ENCODE measurements at places on chromosomes 2 and 18.
A peak's percentile ranks its signal among the peaks of the same experiment; 100 is the strongest.

GRCh38 chr2:188326669-188327301, 35.1 kb downstream of the GULP1 start:
- peak; percentile 11 for DNase-seq

DNA sequence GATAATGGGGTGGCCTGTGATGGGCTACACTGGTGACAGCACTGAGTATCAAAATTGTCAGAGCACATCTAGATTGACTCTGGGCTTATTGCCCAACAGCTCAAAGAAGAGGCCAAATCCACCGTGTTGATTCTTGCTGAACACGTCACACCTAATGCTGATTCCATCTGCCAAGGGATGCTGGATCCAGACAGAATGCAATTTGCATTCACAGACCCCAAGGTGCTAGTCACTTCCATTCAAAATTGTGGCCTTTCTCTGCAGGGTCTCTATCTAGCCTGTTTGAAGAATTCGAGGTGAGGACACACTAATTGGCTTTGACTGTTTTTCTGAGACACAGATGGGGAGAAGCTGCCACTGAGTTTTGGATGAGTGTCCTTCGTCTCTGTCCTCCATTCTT, 13.5 kb upstream of the GPR39 start:
- no peak for DNase-seq

- DNase-seq, result no peak
These were observed 99.7 kb upstream of the KLHL29 start for GRCh38 chr2:23285091-23285800.

- DNase-seq, result no peak
These were observed 144.1 kb downstream of the NCOA1 start for GRCh38 chr2:24635181-24635580.

GRCh38 chr2:77566131-77566530, 44.0 kb upstream of the LRRTM4 start:
- DNase-seq, result no peak

GRCh38 chr2:113053666-113054065, 999 bp upstream of the IL36B start:
- no peak for DNase-seq

DNA sequence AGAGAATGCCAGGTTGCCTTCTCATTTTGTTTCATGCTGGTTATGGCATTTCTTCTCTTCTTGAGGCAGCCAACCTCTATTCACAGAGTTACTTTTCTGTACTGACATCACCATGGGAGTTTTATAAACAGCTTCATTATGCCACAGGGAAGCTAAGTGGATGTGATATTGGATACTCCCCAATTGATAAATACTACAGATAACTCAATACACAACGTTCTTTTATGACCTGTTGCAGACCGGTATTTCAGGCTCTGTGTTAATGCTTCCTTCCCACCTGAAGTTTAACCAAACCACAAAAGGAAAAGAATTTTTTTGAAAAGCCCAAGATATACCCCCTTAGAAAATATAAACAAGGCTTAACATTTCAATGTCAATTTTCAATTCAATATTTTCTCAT, 258.3 kb upstream of the SOX11 start:
- DNase-seq, result no peak

DNA sequence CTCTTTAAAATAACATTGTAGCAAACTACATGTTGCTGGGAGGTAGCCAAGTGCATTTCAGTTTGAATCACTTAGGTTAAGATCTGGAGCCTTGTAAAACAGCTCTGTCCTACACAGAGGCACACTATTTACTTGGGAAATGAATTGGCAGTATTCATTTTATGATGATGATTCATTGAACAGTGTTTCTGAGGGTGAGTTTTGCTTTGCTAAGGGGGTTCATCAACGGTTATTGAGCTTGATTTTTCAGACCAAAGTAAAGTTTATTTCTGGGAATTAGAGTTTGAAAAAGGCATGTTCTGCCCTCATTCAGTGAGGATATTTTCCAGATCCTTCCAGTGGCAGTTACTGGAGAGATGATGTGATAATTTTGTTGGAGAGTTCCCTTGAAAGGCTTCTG, 55.6 kb downstream of the CCDC85A start:
- DNase-seq, result no peak

DNA sequence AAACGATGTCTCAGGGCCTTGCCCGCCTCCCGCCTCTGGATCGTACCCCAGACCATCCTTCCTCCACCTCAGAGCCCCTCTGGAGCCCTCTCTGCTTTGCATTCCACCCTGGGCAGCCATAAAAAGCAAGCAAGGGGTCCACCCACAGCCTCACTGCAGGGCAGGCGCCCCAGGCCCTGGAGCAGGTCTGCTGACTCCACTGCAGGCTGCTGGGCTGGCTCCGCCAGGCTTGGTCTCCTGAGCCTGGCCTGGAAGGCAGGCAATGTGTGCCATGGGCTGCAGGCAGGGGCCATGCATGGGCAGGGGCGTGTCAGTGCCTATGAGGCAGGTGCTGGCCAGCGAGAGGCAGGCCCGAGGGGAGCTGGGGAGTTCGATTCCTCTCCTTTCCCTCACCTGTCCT, 186.0 kb downstream of the ANKRD30B start:
- no peak for DNase-seq

DNA sequence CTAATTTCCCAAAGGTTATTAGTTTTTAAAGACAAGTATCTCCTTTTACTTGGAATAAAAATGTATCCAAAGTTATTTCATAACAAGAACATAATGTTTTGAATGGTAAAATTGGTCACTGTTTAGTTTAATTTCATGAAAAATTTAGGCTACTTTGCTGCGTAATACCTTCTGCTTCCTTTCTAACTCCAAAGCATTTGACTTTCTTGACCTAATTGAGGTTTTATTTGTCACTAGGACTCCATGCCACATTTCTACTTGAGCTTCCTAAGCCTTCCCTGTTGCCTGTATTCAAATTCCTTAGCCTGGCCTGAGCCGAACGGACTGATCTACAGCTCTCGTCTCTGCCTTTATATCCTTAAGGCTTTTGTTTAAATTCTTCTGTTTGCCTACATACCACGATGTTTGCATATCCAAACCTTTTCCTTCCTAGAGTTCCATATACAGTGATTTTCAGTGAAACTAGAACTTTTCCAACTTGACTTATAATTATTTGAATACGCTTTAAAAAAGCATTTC, 25.1 kb downstream of the ARMC9 start:
- no peak for DNase-seq

DNA sequence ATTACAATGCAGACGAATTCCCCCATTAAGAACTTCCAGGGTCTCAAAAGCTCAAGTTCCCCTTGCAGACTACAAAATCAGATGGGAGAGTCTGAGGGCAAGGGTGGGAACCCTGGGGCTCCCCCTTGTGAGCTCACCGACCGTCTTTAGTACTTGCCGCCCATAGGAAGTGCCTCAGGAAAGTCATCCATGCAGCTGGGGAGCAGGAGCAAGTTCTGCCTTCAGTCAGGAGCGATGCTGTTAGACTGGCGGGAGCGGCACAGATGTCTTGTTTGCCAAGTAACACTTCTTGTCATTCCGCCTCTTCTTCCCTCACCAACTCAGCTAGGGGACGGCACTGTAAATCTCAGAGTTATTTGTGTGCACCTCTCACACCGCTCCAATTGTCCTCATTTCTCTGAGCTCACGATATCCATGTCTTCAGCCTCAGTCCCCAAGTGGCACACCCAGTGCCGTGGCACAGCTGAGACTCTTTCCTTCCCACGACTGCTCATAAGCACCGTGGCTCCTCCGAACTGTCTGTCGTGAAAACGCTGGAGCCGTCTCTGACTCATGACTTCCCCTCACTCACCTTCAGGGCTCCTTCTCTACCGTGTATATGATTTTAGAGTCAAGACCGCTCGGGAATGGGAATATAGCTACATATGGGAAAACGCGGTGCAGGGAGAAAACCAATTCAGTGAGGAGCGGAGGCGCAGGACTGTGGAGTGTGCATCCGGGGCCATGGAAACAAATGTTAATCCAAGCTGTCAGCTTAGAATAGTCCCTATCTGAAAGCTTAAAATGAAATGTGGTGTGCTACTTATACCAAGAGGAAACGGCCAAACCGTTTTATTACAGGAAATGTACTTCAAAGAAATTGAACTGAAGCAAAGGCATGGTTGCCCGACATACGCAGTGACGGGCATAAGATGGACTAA, 34.0 kb downstream of the UXS1 start:
- DNase-seq, result no peak

DNA sequence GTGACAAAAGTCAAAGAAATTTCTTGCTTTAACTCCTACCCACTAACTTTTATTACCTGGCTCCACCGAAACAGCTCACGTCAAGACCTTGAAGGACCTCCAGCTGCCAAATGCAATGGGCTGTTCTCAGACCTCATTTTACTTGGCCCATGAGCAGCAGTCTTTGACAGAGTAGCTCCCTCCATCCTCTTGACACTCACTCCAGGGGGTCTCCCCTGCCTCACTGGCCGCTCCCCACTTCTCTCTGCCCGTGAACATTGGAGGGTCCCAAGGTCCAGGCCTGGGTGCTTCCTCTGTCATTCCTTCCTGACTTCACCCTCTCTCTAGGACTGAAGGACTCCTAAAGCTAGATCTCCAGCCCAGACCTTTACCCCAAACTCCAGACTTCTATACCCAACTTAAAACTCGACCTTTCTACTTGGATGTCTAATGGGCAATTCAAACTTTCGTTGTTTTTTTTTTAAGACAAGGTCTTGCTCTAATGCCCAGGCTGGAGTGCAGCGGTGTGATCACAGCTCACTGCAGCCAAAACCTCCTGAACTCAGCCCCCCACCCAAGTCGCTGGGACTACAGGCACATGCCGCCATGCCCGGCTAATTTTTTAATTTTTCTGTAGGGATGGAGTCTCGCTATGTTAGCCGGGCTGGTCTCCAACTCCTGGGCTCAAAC, 92.9 kb upstream of the ST3GAL5 start:
- no peak for DNase-seq

GRCh38 chr18:76495435-76496193, 572 bp upstream of the ZNF516 start:
- DNase-seq, result no peak

GRCh38 chr2:239465017-239466001, 64.5 kb upstream of the HDAC4 start:
- no peak for DNase-seq

DNA sequence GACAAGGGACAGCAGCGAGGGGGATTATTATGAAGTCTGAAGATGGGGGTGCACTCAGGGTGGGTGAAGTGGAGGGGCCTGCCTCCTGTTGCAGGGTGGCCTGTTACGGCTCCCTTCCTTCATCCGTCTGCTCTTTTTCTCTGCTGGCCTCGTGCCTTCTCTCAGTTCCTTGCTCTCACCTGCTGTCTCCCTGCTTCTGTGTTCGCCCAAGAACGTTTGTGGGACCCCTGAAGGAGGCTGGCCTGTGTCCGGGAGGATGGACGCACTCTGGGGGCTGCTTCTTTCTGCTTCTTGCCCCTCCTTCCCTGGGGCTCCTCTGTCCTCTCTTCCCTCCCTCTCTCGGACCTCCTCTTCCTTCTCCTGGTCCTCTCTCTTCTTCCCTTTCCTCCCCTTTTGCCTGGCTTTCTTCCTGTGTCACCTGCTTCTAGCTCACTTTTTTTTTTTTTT, 13.8 kb downstream of the MROH2A start:
- no peak for DNase-seq

GRCh38 chr2:234308073-234308812, 188.6 kb downstream of the ARL4C start:
- no peak for DNase-seq

- no peak for DNase-seq
These were observed 405.3 kb downstream of the LPIN1 start for GRCh38 chr2:12151716-12152115.

GRCh38 chr2:218009231-218009630, 6.4 kb upstream of the TNS1 start:
- no peak for DNase-seq

DNA sequence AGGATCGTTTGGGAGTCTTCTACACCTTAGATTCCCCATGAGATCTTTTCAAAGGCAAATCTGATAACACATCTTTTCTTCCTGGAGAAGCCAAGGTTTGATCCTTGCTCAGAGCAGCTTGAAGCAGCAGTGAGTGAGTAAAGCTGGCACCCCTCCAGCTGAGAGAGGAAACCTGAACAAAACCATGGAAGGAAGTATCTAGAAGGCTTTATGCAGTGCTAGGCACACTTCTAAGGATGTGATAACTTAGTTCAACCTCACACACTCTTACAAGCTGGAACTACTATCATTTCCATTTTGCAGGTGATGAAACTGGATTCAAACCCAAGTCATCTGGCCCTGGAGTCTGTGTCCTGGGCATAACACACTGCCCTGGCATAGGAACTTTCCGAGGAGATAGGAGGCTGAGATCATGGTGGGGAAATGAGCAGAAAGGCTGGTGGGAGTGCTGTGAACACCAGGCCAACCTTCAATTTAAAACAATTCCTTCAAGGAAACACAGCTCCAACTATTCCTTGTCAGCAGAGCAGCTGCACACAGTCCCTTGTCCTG, 71.2 kb downstream of the CTAGE1 start:
- DNase-seq, result no peak

DNA sequence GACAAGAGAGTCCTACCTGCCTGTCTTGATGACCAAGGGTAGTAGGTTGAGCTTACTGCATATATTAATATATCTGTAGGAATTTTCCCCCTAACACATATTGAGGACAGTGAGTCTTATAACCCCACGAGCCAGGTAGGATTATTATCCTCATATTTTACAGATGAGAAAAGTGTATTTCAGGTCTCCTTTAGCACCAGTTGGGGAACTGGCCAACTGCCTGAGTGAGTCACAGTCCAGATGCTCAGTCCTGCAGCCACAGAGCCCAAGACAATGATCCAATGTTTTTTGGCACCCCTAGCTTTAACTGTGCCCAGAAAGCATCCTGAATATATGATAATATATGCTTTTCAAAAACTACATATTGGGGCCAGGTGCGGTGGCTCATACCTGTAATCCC, 30.8 kb upstream of the GLS start:
- no peak for DNase-seq

DNA sequence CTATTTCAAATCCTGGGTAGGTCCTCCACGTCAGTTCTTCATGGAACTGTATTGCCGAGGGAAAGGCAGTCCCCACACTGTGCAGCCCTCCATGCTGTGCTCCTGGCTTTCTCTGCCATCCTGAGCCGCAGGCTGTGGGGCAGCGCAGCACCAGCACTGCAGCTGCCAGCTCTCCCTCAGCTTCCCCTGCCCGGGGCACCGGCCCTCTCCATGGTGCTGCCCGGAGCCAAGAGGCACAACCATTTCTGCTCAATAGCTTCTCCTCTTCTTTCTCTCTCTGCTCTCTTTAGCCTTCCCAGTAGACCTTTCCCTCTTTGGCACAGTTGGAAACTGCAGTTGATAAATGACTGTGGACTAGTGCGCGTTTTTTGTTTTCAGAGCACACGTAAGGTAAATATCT, 12.1 kb downstream of the ANKRD23 start:
- DNase-seq, result no peak

GRCh38 chr18:12828116-12829051, 55.7 kb downstream of the PTPN2 start:
- no peak for DNase-seq

DNA sequence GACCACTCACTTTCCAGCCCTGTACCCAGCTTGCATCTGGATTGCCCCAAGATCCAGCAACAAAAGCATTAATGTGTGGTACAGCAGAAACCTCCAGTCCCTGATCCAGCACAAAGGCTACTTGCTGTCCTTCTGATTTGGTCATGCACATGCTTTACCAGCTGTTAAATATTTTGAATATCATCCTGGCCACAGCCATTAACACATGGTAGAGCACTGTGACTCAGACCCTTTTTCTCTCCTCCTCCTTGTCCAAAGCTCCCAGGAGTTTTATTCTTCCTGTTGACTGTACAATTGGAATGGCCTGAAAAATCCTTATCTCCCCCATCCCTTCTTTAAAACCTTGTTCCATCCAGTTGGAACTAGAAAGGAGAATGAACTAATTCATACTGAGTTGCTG, 419.7 kb upstream of the TNP1 start:
- DNase-seq, result no peak

- DNase-seq, result no peak
These were observed 83.5 kb upstream of the ZFP36L2 start for GRCh38 chr2:43309935-43310334.

- no peak for DNase-seq
These were observed 14.4 kb downstream of the CLEC4F start for GRCh38 chr2:70806013-70806412.

Data from HuH-7.5 (cell line).